H1 (cell line): ENCODE measurements at places on chromosomes 7 and 10. TPM values are rescaled to one million over a fixed set of nuclear protein-coding genes. Genes with fewer than 3 reads are reported as not detected.

The CLDN12 gene
- 47.3 and 49.2 TPM in 2 replicates for total RNA-seq

DNA sequence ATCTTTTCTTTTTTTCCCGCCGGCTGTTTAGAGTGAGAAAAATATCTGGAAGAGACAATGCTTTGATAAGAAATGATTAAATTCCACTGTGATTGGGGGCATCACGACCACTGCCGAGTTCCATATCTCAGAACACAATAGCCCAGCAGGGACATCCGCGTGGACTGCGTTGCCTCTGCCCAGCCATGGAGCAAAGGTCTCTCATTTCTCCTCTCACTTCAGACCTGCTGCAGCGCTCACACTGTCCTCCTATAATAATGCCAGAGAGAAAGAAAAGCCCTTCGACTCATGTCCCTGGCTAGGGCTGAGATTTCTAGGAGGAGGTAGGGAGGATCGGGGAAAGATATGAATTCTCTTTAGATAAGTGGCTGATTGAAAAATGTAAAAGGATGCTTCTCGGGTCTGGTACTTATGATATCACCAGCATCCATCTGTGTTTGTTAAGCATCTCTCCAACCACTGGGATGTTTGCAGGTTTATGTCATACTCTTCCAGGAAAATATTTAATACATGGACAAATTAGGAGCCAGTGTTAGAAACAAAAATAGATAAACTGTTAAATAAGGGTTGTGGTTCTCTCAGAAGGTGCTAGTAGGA, 472.9 kb upstream of the AKR1E2 start:
- DNase-seq: no peak

DNA sequence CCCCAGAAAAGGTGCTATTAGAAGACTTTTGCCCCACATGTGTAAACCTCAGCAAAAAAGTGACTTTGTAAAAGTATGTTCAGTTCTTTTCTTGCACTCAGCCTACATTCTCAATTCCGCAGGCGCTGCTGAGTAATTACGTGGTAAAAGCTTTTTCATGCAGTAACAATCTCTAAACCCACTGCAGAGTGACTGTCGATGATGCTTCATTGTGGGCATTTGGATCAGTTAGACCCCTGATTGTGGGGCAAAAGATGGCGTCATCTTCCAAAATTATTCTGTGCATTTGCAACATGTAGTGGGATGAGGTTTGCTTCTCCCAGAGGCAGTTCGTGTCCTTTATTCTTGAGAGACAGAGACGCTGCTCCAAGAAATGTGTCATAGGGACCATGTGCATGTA, 85.6 kb downstream of the PLPP4 start:
- DNase-seq: no peak

DNA sequence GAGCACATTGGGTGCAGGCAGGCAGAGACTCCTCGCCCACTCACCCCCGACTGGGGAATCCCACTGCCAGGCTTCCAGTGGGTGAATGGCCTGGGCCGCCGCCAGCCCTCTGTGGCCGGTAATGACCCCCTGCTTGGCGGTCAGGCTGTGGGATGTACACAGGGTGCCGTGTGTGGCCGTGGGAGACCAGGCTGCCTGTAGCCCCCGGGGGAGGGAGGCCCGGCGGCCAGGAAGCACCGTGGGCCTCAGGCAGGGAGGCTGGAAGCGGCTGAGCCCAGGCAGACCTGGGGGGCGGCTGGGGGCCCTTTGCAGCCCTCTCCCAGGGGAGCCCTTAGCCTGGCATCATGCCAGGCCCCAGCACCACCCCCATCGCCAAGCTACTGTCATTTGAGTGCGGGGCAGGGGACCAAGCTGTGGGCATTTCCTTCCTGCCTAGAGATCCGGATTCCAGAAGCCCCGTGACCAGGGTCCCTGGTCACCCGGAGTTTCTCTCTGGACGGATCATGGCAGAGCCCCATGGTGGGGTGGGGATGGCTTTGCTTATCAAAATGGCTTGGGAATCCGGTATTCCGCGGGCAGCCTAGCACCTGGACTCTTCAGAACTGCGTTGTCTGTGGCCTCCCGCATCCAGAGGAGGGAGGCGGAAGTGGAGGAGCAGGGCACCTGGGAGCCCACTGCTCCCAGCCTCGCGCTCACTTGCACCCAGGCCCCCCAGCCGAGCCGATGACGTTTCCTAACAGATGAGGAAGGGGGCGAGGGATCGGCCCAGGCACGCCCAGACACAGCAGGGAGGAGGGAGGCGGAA, 1.1 kb downstream of the TTYH3 start:
- no peak for DNase-seq

The GRM3 gene
- total RNA-seq: 3.4 and 4.2 TPM in 2 replicates

The TMEM273 gene
- total RNA-seq: not detected in 2 replicates

- DNase-seq: no peak
Observed at GRCh38 chr7:14385074-14385473, 395.6 kb upstream of the ETV1 start.

The ANXA7 gene
- total RNA-seq: 59.9 and 63.6 TPM in 2 replicates

- DNase-seq: no peak
Observed at GRCh38 chr7:113768387-113768786, 150.4 kb downstream of the PPP1R3A start.

The TUBB8 gene
- total RNA-seq: 1.4 and 1.5 TPM in 2 replicates

- DNase-seq: no peak
Observed at GRCh38 chr10:105243381-105243780, 602.3 kb downstream of the SORCS3 start.

DNA sequence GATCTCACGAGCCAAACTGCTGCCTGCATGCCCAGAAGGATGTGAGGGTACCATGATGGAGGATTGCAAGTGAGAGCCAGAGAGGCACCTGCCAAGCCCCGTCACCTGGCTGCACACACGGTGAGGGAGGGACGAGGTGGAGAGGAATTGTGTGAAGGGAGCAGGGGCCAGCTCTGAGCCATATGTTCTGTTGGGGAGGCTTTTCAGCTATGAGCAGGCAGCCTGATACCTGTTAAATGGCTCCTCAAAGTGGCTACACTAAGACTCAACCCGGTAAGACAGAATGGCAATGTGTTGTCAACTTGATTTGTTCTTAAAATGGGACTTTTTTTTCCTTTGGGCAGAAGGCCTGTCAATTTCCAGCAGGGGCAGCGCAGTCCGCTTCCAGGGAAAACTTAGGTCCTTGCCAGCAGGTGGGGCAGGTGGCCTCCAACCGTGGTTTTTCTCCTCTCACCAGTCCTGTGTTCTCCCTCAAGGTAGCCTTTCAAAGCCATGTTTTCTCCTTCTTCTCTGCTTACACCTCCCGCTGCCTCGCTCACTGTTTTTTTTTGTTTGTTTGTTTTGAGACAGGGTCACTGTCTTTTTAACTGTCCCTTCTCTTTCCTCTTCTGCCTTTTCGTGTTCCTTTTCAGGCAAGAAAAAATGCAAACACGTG, 57.7 kb upstream of the ZNRF2 start:
- peak; percentile 41 for DNase-seq

- no peak for DNase-seq
Observed at GRCh38 chr7:129240119-129240820, 15.4 kb downstream of the AHCYL2 start.

The LDB3 gene
- 0.40 and 0.43 TPM in 2 replicates for total RNA-seq

- no peak for DNase-seq
Observed at GRCh38 chr10:106825576-106826364, 338.7 kb downstream of the SORCS1 start.

The DLX6 gene
- not detected in 2 replicates for total RNA-seq

The WDR86 gene
- total RNA-seq: 14.9 and 15.8 TPM in 2 replicates

The PAPOLB gene
- 0.11 and 0.15 TPM in 2 replicates for total RNA-seq
